ENCODE measurements at places on chromosomes 13 and 19.

DNA sequence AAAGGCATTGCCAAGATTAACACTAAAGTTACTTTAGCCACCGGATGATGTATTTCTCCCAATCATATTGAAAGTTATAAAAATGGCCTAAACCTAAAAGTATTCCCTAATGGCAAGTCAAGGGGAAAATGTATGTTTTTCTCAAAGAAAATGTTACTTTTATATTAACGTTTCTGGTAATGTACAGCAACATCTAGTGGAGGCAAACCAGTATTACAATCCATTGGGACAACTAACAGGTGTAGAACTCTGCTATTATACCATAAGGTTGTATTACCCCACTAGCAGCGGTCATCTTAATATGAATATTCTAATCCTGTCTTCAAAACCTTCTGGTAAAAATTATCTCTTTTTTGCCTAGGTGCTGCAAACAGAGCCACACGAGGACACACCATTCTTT, 69.2 kb downstream of the ZNF100 start:
- peak; percentile 13 for DNase-seq

DNA sequence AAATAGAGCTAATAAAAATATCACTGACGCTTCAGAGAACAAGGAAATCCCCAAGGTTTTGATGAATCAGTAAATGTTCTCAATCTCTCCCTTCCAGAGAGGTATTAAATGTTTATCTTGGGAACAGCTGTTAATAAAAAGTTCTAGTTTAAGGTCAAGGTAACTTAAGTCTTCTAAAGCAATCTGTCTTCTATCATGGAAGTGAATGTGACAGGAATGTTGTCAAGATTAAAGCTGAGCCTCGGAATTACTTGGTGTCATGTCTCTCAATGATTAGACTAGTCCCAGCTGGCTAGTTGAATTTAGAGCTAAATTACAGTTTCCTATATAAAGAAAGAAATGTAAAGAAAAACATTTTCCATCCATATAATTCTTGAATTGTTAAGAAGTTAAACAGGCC, 23.4 kb downstream of the ESD start:
- DNase-seq = no peak

DNA sequence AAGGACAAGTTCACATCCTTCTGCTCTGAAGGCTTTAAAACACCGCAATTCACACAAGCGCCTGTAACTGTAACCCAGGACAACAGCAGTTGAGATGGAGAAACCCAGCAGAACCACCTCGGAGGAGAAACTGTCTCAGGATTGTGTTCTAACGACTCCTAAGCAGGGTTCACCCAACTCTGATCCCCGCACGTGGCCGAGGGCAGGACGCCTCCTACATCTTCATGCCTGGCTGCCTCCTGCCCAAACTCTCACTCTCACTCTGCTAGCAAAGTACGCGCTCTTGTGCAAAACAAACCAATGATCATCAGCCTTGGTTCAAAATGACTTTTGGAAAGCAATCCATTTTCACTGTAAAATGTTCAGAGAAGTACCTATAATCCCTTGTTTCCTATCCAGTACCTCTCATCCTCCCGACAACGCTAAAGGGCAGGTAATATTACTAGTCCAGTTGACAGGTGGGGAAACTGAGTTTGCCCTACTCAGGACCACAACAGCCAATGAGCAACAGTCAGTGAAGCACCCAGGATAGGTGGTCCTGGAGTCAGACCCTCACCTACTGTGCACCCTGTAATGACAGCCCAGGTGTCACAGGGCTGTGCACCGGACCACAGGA, 25.6 kb downstream of the EPS15L1 start:
- no peak for DNase-seq

- no peak for DNase-seq
Observed at GRCh38 chr13:73351730-73352129, 292.9 kb downstream of the KLF5 start.

DNA sequence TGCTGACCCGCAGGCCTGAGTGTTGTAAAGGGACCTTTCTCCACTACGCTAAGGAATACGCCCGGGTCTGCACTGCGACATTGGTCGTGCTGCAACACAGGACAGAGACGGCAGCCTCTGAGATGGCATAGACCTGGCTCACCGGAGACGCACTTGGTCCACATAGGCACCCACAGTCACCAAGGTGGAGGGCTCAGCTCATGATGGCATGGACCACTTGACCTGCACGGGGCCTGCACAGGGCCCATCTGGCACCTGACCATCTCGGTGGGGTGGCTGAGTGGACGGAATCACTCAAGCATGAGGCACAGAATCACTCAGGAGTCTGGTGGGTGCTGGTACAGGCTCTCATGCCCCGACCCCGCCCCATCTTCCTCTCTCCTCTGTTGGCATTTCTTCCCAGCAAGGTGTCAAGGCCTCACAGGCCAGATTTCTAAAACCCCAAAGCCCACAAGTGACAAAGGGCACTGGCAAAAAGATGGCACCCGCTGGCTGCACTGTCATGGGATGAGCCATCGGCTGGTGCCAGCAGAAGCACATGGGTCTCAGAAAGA, 45.9 kb downstream of the TSHZ3 start:
- DNase-seq = no peak

DNA sequence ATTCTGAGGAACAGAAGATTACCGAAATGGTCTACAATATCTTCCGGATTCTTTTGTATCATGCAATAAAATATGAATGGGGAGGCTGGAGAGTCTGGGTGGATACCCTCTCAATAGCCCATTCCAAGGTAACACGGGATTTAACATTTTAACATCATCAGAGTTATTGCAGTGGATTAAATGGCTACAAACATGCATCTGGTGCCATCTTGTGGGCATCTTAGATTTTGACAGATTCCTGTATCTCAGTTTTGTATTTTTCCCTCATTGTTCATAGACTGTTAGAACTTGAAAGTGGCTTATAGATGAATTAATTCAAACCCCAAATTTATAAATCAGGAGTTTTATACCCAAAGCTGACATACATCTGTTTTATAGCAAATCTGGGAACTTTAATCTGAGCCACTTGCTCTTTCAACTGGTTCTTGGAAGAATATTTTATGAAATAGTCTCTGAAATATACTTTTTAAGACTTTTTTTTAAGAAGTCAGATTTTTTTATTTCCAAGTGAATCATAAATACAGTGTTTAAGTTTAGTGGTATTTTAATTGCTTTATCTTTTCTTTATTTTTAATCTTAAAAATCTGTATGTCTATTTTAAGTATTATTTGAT, 215.2 kb downstream of the NBEA start:
- DNase-seq = peak; percentile 69

DNA sequence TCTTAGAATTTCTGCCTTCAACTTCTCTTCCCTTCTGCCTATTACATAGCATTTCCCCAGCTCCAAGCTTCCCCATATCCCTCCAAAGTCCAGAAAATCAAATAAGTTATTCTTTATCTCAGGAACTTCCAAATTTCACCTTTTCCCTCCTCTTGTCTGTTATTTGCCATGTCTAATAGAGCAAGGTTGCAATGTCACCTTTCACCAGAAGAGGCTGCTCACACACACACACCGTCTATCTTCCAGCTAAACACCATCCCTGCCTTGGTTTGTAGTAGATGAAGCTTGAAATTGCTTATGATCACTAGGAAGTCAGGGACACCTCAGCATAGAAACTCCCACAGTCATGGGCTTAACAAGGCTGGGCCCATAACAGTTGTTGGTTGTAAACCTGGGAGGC, 48.4 kb downstream of the ZNRF4 start:
- DNase-seq = no peak

- DNase-seq = no peak
Observed at GRCh38 chr13:42574435-42575311, 721 bp downstream of the TNFSF11 start.

GRCh38 chr19:58367698-58368454, 5.3 kb upstream of the ZNF497 start:
- DNase-seq = no peak
